ENCODE measurements at places on chromosomes 3 and 15.

DNA sequence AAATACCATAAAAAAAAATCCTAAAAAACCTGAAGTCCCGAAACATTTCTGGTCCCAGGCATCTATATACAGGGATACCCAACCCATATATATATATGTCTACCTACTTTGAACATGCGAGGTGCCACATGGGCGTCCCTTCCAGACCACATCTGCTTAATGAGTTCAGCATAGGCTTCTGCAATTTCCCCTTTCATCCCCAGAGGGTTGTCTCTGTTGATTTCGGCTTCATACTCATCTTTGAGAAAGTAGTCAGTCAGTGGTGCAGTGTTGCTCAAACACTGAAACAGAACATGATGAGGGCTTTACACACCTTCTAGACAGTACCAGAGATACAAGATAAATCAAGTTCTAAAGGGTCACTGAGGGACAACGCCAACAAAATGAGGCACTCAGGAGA, 28.6 kb upstream of the C3orf62 start:
- DNase-seq, result no peak

- DNase-seq, result no peak
Measured at GRCh38 chr3:124895756-124896155, 8.6 kb upstream of the ITGB5 start.

GRCh38 chr15:50506121-50506520, 40.3 kb downstream of the USP50 start:
- DNase-seq, result no peak

- DNase-seq, result no peak
Measured at GRCh38 chr3:149528340-149528650, 53.8 kb downstream of the TM4SF4 start.

DNA sequence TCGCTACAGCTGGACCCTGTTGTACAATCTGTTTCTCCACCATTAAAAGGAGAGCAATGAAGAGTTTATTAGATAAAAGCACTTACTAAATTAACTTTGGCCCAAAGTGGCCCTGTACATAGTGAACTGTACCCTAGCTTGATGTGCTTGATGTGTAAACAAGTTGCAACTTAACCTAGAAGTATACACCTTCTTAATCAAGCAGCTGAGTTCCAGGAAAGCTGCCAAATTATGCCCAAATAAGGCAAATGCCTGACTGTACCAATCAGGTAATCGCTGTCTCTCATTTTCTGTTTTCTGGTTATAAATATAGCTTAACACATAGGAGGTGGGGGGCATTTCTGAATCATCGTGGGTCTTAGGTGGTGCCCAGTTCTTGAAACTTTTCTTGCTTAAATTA, 704.8 kb upstream of the CBLB start:
- no peak for DNase-seq

All from stimulated activated CD4-positive, alpha-beta T cell treated with anti-CD3 and anti-CD28 coated beads, Interleukin-1b, Interleukin-23, amount 100 ng/mL, for 48 hours (primary cell).